ENCODE measurements at places on chromosomes 2 and 18.

GRCh38 chr2:101613056-101613704 lies 84.3 kb upstream of the MAP4K4 start:
- no peak for DNase-seq

DNA sequence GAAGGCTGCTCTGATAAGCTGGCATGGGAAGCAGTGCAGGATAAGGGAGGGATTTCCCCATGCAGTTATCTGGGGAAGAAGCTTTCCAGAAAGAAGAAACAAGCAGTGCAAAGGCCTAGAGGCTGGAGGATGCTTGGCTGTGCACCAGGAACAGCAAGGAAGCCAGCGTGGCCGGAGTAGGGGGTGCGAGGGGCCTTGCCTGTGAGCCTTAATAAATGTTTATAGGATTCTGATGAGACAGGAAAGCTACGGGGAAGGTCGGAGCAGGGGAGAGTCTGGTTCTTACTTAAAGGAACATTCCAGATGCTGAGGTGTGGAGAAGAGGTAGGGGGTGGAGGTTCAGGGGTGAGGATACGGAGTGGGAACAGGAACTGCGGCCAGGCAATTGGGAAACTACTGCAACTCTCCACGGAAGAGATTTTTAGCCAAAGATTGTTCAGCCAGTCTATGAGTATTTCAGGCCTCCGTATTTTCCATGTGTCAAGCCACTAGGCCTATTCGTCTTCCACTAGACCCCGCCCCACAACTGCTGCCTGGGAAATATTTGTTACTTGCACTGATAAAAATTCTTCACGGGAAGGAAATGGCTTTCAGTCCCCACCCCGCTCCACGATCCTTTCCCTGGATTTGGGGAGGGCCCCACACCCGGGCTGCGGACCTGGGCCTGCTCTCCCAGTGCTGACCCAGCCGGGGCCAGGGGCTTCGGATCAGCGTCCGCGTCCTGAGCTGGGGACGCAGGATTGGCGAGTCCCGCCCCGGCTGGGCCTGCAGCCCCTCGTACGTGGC lies 516 bp downstream of the EIF2AK2 start:
- DNase-seq: peak; percentile 40

DNA sequence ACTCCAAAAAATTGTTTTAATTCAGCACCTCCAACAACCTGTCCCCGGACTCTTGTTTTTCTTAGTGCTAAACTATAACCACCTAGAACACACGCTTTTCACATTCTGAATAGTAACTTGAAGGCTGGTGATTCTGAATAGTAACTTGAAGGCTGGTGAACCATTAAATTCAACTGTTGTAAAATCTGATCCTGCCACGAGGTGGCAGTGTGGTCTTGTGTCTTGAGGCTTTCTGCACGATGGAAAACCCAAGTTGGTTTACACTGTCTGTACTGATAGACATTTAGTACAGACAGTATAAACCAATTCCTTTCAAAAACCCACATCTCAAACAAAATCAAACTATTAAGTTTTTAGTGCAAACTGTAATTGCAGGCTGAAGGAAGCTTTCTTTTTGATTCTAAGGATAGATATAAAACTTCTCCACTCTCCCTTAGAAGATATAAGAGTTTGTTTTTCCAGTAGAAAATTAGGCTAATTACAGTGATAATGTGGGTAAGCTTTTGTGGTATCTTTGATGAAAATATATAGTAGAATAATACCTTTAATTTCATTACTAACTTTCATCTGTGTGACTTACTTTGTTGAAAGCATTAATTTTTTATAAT lies 57.6 kb downstream of the VAPA start:
- DNase-seq: peak; percentile 80

DNA sequence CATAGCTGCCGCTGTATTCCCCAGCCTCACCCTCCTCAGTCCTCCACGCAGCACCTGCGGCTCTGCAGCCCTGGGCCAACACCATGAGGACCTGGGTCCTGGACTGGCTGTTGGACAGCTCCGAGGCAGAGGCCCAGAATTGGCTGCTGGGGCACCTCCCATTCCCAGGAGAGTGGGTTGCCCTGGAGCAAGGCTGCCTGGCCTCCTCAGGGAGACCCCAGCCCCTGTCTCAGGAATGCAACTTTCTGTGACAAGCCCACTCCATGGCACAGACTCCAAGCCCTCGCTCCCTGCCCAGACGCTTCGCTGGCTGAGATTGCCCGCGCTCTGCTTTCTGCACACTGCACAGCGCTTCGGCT lies 33.0 kb downstream of the CYP26B1 start:
- peak; percentile 41 for DNase-seq

- peak; percentile 18 for DNase-seq
Measured at GRCh38 chr2:12334412-12334966, 382.2 kb upstream of the TRIB2 start.

GRCh38 chr2:191215230-191215629 lies 30.0 kb upstream of the MYO1B start:
- no peak for DNase-seq

DNA sequence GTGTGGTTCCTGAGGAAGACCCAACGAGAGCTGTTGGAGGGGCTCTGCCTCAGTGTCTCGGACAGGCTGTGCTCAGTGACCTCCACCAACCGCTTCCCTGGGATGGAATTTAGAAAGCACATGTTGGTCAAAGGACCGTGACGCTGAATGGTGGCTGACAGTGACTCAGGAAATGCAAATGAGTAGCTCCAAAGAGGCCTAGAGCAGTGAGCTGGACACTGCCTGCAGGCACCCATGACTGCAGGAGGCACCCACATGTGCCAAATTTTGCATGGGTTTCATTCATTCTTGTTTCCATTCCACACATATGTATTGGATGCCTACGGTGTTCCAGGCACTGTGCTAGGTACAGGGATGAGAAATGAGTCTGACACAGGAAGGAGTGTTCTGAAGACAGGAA lies 46.4 kb downstream of the ACKR3 start:
- DNase-seq: no peak
